Neural progenitor cell (in vitro differentiated cells): ENCODE measurements at places on chromosomes 7 and 10.

DNA sequence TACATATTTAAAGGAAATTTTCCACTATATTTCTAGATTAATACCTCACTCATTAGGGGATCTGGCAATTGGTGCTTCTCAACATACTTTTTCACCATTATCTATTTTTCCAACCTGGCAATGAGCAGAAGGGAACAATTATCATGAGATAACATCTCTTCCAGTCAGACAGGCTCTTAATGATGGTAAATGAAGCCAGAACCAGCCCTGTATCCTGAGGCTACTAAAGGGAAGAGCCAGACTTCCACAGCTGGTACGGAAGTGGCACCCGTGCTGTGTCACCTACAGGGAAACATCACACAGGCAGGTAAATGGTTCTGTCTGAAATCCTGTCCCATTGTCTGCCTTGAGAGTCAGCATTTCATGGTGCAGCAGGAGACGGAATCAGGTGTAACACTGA lies 75.9 kb downstream of the ELMO1 start:
- DNase-seq, result no peak

DNA sequence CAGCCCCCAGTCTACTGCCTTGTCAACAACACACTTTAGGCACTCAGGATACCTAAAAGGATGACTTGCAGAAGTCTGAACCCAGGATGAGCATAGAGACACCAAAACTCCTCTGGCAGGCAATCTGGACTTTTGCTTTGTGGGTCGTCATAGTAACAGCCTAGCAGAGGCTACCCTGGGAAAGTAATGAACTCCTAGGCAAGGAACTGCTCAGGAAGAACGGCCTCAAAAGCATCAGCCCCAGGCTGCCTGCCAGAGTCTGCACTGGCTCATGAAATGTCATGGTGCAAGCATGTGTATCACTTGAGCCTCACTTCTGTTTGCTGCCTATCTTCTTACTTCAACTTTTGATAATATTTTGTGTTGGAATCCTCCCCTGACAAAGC lies 715.1 kb downstream of the GRID1 start:
- DNase-seq, result no peak

GRCh38 chr7:18653381-18654155 lies 158.0 kb downstream of the HDAC9 start:
- DNase-seq, result no peak

DNA sequence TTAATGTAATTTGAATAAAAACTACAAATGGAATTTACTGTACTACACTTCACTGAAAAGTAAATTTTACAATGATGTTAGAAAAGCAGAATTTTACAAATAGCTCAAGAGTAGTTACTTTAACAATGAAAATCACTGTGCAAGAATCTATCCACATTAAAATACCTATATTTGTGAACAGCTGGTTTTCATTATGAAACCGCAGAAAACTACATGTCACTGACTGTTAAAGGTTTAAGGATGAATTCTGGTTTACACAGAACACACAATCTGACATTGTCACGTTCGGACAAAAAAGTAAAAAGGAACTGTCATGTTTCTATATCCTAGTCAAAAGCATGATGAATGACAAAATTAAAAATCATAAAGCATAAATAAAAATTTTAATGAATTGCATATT lies 415.3 kb upstream of the PRKCQ start:
- DNase-seq, result no peak

- DNase-seq, result no peak
Observed at GRCh38 chr10:100008708-100009282, 952 bp downstream of the DNMBP start.

GRCh38 chr10:95482501-95483233 lies 78.5 kb downstream of the SORBS1 start:
- no peak for DNase-seq

DNA sequence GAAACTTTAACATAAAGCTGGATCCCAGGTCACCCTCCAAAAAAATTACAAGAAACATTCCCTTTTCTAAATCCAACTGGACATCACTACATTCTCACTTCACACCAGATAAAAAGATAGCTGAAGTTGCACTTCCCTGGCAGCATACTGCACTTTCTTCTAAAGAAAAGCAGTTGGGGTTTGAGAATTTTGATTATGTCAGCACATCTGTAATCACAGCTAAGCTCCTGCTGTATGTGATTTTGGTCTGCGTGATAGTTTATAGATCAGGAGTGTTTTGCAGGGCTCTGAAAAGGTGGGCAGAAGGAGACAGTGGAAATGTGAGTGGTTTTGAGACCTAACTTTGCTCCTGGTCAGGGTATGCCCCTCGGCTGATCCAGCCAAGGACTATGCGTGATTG lies 199.1 kb upstream of the AKR1E2 start:
- no peak for DNase-seq

GRCh38 chr7:157517782-157518513 lies 181.1 kb downstream of the DNAJB6 start:
- no peak for DNase-seq

GRCh38 chr7:17937506-17938120 lies 2.7 kb downstream of the SNX13 start:
- DNase-seq, result no peak

DNA sequence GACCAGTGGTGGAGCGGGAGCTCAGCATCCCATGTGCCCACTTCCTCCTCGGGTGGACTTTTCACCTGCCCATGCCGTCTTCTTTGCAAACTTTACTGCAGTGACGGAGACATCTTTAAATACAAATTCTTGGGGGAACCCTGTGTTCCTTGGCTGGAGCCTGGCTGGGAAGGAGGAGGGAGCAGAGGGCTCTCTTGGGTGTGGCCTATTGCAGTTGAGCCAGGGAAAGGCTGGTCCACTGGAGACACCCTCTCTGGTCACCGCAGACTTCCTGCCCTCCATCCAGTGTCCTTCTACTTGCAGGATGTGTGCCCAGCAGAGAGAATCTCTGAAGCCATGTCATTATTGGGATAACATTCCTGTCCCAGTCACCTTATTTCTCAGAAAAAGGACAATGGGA lies 67.3 kb downstream of the TCF7L2 start:
- DNase-seq, result no peak

DNA sequence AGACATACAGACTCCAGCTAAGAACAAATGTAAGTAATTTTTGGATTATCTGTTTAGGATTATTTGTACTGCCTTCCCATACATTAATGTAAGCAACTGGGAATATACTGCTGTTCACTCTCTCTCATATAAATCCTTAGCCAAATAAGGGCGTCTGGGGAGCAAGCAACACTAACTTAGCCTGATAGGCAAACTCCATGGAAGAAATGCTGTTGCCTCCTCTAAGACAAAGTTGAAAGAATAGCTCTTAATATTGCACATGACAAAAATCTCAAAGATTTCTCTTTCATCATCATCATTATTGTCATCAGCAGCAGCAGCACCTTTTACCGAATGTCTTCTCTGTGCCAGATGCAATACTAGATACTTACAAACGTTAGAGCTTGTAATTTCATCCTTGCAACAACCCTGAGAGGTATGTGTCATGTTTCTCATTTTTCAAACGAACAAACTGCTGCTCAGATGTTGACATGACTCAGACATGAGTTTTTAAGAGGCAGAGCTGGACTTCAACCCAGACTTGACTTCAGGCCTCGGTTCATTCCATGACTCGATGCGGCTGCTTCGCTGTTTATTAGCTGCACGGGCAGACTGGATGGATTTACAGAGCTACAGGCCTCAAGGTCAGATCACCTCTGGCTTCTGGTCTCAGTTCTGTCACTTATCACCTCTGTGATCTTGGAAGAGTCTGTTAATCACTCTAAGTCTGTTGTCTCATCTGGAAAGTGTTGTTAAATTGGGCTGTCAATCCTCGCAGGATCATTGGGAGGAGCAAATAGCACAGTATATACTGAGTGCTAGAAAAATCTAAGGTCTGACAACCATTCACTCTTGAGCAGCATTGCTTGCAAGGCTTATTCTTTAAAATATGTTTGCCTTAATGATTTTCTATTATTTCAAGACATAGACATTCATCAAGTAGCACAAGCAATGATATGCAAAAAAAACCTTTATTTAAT lies 126.3 kb upstream of the CELF2 start:
- no peak for DNase-seq

DNA sequence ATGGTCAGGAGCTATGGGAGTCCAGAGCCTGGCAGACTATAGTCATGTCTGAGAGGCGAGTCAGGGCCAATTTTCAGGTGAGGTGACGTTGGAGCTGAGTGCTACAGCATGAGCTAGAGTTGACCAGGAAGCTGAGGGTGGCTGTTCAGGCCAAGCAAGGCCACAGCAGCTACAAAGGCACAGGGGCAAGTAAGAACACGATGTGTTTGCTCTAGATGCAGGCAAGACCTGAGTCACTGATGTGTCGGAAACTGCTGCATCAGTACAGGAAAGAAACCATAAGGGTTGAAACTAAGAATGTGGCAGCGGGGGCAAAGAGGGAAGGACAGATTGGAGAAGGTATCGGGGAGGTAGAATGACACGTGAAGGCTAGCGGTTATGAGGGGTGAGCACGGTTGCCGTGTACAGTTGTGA lies 11.8 kb upstream of the RRP12 start:
- no peak for DNase-seq

GRCh38 chr7:25857376-25858067 lies 294.5 kb upstream of the NFE2L3 start:
- DNase-seq, result peak; percentile 62

DNA sequence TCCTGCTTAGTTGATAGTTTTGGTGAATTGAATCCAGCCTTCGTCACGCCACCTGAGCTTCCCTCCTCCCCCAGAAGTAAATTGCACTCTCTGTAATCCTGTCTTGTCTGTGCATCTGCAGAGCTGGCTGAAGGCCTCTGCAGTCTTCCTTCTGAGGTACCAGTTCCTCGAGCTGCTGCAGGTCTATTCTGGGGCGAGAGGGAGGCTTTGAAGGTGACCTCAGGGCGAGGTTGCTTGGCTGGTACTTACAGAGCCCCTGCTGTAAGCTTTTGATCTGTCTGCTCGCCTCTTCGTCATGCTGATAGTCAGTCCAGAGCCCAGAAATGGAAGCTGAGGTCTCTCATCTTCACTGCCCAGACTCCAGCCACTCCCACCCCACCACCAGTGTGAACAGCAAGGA lies 513.6 kb upstream of the FOXK1 start:
- no peak for DNase-seq

DNA sequence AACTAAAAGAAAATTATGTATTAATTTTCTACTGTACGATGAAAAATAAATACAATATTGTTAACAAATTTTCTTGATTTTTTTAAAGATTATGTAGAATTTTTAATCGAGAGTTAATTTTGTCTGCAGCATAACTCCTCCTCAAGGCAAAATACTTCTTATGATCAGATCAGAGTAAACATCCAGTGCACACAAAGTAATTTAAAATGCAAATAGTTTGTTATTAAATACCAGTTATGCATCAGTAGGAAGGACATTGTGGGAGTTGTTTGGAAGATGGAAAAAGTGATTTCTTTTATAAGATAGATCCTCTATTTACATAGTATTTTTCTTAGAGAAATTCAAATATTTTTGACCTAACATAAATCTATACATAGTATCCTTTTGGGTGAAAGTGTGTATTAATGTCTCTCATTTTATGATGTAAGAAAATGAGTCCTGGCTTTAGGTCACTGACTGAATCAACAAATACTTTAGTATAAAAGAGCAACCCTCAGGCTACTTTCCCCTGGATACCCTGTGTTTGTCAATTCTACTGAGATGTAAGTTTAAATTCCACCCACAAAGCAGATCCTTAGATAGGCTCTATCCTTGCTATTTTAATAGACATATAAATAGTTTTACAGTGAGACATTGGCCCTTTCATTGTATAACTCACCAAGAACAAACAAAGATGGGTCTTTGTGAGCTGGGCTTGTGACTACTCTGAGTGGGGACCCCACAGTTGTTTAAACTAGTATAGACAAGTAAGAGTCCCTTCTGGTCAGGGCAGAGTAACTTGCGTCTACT lies 1133.7 kb downstream of the GATA3 start:
- no peak for DNase-seq

- DNase-seq, result peak; percentile 9
Observed at GRCh38 chr10:101935431-101935830, 91.8 kb upstream of the KCNIP2 start.

DNA sequence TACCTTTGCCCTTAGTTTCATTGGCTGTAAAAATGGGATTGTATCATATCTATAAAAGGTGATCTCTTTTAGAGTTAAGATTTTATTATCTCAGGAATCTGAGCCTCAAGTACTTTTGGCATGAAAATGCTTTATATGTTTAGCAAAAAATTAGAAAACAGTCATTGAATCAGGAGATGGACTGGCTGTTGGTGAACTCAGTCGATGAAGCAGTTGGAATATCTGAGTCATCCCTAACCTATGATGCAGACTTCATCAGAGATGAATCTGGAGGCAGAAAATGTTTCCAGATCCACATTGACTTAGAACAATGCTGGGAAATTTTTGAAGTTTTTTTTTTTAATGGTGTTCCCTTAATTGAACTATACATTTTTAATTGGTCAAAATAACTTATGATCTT lies 228.5 kb downstream of the SLC25A13 start:
- DNase-seq, result no peak

DNA sequence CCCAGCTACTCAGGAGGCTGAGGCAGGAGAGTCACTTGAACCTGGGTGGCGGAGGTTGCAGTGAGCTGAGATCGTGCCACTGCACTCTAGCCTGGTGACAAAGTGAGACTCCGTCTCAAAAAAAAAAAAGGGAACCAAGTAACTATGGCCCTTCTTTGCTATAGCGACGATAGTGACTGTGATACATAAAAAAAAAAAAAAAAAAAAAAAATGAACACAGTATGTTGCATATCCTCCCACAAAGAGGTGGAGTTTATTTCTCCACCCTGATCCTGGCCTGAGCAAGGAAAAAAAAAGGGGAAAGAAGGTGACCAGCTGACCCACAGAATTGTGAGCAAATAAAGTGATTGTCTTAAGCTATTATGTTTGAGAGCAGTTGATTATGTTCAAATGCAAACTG lies 42.3 kb upstream of the STEAP1B start:
- DNase-seq, result no peak

- DNase-seq, result no peak
Observed at GRCh38 chr10:90929179-90929578, 8.3 kb upstream of the ANKRD1 start.

GRCh38 chr10:32985775-32986350 lies 27.8 kb upstream of the ITGB1 start:
- DNase-seq, result no peak

GRCh38 chr7:138665249-138665648 lies 35.9 kb downstream of the SVOPL start:
- DNase-seq, result peak; percentile 13

GRCh38 chr7:96388620-96389383 lies 66.9 kb upstream of the SLC25A13 start:
- DNase-seq, result no peak

DNA sequence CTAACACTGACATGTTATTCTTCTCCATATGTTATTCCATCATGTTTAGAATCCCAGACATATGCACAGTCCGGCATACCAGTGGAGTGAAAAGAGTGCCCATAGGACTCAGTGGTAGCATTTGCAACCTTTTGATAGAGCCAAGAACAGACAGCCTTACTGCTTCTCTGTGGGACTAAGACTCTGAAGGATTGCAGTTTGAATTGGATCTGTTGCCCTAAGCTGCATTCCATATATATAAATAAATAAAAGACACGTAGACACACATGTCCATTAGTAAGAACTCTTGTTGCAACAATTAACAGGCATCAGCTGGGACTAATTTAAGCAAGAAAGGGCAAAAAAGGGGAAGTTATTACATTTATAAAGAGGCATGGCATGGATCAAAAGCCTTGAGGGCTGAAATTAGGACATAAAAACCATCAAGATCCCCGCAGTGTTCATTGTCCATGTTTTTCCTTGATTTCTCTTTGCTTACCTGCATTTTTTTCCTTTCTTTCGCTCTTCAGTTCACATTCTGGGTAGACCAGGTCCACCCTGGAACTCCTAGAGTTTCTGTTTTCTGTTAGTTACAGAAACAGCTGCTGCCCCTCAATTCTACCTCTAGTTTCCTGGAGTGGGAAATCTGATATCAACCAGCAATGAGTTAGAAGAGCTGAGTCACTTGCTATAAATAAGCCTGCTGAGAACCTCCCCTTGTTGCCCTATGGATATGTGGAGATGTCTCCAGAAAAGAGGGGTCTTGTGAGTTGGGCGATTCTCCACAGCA lies 132.4 kb downstream of the SORCS1 start:
- no peak for DNase-seq
